Activated CD4-positive, alpha-beta T cell treated with anti-CD3 and anti-CD28 coated beads for 36 hours (primary cell): ENCODE measurements at places on chromosomes 5 and 9. TPM values are rescaled to one million over a fixed set of nuclear protein-coding genes. Genes with fewer than 3 reads are reported as not detected.

GAPT gene
- not detected for total RNA-seq

SPINK7 gene
- not detected for total RNA-seq

CA9 gene
- 3.1 TPM for total RNA-seq

FAT2 gene
- total RNA-seq, result not detected

GPX8 gene
- total RNA-seq, result not detected

GRCh38 chr9:87461256-87461655 is 36.4 kb upstream of the DAPK1 start:
- no peaks in the 10 kb centered on the region for H3K36me3 ChIP-seq
- H3K27ac ChIP-seq, result no peak overlapping the region
- no peak overlapping the region for H3K4me3 ChIP-seq
- no peak for DNase-seq
- H3K27me3 ChIP-seq, result peaks cover 6% of the 10 kb centered on the region

DNA sequence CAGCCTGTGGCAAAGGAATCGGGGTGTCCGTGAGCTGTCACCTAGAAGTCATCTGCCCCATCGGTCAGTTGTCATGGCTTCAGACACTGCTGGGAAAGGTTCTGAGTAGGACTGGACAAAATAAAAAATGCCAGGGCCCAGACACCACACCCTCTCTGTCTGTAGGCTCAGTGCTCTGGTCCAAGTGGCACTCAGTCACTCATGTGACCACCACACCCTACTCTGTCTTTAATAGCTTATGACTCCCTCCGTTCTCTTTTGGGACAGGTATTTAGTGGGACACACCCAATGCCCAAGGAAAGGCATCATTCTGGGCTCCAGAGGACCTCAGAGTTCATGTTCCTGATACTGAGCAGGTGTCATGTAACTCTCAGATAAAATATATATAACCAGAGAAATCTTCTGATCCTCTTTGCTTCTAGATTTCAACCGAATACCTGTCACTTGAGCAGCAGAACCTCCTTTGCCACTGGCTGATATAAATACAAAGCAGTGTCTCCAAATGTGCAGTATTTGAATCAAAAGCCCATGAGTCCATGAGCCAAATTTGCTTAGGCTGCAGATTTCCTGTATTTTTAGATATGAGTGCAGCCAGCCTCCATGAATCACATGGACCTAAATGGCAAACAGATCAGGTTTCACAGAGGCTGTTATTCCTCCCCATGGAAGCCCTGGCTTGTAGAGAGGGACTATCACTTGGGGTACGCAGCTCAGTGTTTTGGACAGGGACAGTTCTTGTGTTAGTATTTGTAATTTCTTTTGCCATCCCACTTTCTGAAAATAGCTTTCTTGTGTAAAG is 272.0 kb downstream of the ARHGAP26 start:
- no peak overlapping the region for H3K4me3 ChIP-seq
- no peak for DNase-seq
- no peaks in the 10 kb centered on the region for H3K27me3 ChIP-seq
- no peak overlapping the region for H3K27ac ChIP-seq
- H3K36me3 ChIP-seq, result peaks cover 18% of the 10 kb centered on the region
- peaks cover 17% of the 10 kb centered on the region for H3K4me1 ChIP-seq

DNA sequence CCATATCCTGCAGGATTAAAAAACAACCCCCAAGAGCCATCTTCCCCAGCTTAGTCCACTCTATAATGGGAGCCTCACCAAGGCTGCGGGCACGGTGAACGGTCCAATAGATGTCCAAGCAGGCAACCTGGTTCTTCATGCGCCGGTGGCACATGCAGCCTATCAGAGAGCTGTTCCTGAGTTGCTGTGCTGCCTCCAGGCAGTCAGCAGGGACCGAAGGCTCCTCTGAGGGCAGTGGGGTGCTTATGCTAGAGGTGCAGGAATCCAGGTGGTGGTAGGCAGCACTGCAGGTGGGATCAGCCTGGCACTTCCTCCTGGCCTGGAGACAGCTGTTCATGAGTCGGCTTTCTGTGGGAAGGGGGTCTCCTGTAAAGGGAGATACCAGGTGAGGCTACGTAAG is 10.2 kb downstream of the GFRA3 start:
- H3K36me3 ChIP-seq, result no peaks in the 10 kb centered on the region
- H3K27ac ChIP-seq, result no peak overlapping the region
- DNase-seq, result no peak
- H3K4me1 ChIP-seq, result peaks cover 8% of the 10 kb centered on the region

- peak overlapping the region; percentile 76 for H3K4me3 ChIP-seq
- DNase-seq, result peak; percentile 96
- H3K27ac ChIP-seq, result peak overlapping the region; percentile 98
Measured at GRCh38 chr9:93064392-93065134, 6.1 kb downstream of the SUSD3 start.

DNA sequence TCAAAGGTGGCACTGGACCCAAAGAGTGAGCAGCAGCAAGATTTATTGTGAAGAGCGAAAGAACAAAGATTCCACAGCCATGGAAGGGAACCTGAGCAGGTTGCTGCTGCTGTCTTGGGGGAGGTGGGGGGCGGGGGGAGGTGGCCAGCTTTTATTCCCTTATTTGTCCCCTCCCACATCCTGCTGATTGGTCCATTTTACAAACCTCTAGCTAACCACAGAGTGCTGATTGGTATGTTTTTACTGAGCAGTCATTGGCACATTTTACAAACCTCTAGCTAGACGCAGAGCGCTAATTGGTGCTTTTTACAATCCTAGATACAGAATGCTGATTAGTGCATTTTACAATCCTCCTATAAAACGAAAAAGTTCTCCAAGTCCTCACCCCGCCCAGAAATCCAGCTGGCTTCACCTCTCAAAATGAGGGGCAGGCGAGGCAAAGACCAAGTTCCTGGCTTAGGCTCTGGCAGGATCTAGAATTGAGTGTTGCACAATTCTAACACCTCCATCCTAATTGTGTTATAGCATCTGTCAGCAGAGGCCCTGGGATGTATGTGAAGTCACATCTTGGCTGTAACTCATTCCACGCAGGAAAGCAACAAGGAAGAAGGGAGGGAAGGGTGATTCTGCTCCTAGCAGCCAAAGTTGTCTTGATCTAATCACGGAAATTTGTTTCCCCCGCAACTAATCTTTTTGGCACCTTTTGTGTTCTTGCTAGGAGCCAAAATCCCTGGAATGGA is 34.3 kb downstream of the ROR2 start:
- DNase-seq, result no peak
- H3K4me1 ChIP-seq, result no peaks in the 10 kb centered on the region
- H3K4me3 ChIP-seq, result no peak overlapping the region
- no peak overlapping the region for H3K27ac ChIP-seq
- H3K36me3 ChIP-seq, result no peaks in the 10 kb centered on the region

DNA sequence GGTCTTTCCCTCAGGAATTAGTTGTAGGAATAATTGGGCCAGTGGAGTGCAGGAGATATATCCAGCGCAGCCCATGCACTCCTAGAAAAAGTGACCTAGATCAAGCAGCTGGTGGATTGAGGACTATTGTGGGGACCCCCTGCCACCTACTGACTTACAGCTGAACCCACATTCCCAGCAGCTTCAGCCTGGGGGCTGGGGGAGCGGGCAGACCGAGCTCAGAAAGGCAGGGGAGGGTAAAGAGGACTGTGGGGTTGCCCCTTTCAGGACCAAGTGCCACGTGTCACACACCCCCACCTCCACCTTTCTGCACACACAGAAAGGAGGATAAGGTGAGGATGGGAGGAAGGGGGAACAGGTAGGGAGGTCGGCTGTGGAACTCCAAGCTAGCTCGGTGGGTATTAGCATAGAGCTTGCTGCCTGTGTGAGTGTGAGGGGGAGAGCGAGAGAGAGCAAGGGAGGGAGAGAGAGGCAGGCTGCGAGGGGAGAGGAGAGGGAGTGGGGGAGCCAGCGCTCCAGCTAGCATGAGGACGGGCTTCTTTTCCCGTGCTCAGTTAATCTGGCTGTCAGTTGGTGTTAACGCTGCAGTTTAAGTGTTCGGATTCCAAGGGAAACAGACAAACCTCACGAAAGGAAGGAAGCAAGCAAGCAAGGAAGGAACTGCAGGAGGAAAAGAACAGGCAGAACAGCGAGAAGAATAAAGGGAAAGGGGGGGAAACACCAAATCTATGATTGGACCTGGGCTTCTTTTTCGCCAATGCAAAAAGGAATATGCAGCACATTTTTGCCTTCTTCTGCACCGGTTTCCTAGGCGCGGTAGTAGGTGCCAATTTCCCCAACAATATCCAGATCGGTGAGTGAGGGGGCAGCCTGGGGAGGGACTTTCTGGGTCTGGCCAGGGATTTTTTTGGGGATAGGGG is at the start of gene GRIA1:
GRIA1 (plus strand) TSS at position 553 of the 920 bp plus-strand sequence.
- DNase-seq, result no peak
- H3K27ac ChIP-seq, result no peak within 1 kb of the TSS
